ENCODE measurements at places on chromosomes 6 and 20.

DNA sequence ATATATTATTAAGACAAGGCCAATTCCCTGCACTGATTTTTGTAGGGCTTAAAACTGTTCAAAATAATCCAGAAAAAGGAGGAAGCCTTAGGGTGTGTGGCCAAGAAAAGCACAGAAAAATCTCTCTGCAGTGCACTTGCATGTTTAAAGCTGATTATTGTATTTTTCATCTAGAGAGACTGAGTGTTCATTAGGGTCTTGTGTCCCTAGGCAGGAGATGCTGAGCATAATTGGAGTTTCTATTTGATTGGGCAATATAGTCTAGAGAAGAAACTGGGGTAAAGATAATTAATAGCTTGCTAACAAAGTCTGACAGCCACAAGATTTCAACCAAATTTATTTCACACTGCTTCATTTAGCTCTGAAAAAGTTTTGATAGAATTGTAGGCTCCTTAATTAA is 2.4 kb downstream of the FLRT3 start:
- no peak for DNase-seq

DNA sequence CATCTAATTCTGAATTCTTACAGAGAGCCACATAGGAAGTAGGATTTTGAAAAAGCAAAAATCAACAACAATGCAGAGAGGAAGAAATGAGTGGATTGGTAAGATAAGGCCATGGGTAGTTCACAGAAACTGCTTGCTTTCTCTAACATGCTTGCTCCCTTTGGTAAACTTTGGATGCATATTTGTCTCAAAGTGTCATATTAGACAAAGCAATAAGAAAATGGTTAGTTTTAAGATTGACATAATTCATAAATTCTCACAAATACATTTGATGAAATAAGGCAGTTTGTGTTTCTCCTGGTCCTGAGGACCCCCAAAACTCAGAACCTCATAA is 31.7 kb downstream of the UTRN start:
- no peak for DNase-seq

- DNase-seq: no peak
Observed at GRCh38 chr20:46349742-46350056, 41.4 kb upstream of the CDH22 start.

DNA sequence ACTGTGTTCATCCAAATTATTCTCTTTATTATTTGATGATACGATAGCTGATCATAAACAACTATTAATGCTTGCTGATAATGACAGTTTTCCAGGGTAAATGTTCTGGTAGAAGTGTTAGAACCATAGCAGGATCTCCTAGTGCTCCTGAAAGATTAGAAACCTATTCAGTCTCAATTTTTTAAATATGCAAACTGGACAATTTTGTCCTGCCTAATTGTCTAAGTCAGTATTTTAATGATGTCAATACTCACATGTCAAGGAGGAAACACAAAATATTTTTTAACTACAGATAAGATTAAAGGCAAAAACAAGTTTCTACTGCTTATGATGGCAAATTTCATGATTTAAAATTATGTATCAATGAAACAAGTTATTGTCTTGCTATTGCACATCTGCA is 233.9 kb downstream of the RFPL4B start:
- no peak for DNase-seq

- no peak for DNase-seq
Observed at GRCh38 chr6:5744497-5744896, 262.2 kb downstream of the NRN1 start.

GRCh38 chr6:156988276-156989158 is 211.3 kb downstream of the ARID1B start:
- DNase-seq: no peak

GRCh38 chr6:4374216-4374615 is 238.8 kb upstream of the ECI2 start:
- DNase-seq: no peak

DNA sequence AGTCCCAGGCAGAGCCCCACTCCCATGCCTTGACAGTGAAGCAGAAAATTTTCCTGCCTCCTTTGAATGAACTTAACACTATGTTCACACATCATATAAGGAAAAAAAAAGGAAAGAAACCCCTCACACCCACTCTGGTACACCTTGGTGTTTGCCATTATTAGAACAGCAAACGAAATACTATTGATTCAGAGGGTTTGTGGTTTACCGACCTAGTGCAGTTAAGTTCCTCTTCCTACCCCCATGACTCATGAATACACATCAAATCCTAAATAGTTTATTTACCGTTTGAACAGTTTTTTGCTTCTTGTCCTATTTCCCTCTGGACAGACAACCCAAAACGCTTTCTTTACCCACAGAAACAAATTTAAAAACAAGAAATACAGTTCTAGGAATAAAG is 237.7 kb downstream of the FOXA2 start:
- DNase-seq: no peak

- DNase-seq: no peak
Observed at GRCh38 chr20:2542361-2542760, 6.0 kb downstream of the TMC2 start.

GRCh38 chr6:151385177-151385576 is 6.2 kb downstream of the ZBTB2 start:
- no peak for DNase-seq

DNA sequence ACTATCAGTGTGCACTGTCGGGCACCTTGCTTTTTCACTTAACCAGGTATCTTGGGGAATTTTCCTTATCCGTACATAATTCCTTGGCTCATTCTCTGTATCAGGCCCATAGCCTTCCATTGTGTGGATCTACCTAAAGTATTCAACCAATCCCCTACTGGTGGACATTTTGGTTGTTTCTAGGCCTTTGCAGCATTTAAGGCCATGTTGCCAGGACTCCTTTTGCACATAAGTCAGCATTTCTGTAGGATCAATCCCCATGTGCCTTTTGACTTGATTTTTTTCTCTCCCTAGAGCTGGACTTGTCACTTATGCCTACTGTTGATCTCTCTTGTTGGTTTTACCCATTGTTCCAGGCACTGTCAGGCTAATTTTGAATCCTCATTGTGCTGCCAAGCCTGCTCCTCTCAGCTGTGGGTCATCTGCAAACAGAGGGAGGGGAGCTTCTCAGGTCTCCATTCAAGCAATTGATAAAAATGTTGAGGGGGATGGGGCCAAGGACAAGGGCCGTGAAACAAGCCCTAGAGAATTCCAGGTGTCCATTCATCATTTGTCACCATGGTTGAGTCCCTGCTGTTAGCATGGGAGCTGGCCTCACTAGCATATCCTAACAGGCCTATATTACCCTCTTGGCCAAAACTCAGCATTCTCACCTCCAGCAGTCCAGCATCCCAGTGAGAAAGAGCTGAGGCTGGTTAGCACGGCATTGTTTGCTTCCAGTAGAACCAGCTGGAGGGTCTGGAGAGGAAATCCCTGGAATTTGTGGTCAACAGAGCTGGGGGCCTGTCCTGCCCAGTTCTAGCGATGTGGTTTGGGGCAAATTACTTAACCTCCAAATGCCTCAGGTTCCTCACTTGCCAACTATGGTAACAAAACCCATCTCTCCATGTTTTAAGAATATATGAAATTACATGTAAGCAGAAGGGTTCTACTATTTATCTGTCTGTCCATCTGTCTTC is 178.4 kb downstream of the MRPL14 start:
- no peak for DNase-seq

DNA sequence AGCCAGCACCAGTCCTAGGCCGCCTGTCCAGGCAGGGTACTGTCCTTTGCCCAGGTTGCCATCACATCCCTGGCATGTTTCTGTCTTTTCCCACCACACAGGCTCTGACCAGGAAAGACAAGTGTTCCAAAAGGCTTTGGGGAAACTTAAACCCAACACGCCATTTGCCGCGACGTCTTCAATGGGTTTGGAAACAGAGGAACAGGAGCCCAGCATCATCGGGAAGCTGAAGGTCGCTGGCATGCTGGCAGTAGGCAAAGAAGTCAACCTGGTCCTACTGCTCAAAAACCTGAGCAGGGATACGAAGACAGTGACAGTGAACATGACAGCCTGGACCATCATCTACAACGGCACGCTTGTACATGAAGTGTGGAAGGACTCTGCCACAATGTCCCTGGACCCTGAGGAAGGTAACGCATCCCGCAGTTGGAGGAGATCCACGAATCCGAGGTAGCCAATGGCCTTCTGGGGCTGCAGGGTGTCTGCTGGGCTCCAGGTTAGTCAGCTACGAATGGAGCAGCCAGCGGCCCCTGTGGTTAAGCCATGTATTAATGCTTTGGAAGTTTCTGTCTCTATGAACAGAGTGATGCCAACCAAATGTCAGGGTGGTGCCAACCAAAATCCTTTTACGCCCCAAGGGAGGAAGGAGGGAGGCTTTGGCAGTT is 36.2 kb downstream of the TGM3 start:
- no peak for DNase-seq

DNA sequence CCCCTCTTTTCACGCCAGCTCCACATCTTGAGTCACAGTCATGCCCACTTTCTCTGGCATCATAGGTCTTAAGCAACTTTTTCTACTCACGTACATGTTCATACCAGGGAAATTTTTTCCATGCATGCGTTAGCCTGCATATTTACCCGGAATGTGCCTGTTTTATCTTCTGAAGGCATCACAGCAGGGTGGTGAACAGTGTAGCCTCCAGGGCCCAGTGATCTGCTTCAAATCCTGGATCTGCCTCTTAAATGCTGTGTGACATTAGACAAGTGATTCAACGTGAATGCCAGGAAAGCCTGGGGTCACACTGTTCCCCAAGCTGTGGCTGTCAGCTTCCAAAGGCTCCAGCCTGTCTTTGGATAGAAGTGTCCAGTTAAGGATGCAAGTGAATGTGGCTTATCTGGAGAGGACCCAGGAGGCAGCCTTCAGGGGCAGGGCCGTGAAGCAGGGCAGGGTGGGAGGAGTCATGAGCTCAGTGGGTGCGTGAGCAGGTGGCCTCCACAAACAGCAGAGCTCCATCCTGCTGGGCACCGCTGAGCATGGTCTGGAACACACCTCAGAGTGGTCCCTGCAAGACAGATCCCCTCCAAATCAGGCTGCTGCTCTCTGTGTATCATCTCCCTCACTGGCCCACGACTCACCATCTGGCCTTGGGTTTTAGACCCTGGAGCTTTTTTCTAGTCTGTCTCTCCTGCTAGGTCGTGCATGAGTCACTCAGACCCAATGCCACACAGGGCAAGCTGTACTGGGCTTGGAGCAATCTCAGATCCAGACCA is 30.4 kb upstream of the CD93 start:
- DNase-seq: no peak

GRCh38 chr20:51379601-51380341 is 162.7 kb downstream of the NFATC2 start:
- no peak for DNase-seq

DNA sequence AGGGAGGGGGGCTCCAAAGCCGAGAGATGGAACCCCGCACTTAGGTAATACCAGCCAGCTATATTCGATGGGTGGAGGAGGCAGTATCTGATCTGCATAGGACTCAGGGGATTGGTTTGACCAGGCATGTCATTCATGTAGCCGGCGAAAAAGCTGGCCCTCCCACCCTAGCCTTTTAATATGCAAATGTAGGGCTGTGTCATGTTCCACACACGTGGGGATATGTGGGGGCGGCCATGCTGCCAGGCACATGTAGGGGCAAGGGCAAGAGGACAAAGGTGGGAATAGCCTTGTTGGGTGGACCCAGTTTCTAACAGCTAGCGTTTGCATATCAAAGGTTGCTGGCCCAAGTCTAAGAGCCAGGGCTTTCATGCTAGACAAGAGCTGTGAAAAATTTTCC is 39.1 kb upstream of the DDR1 start:
- DNase-seq: no peak

DNA sequence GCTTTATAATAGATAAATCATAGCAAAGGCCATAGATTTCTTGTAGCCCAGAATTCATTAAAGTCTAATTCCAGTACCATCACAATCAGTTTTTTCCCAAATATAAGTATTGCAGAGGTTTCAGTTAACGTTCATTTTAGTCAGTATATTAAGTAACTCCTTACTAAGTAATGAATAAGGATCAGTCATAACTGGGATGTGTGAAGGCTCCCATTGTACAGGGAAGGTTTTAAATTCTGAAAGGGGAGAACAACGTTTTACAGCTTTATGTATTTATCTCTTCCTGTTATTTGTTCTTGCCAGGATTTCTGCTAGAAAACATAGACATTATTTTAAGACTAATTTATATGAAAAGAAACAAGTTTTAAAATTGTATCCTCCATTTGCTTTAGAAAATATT is 215.5 kb upstream of the LAMP5 start:
- DNase-seq: no peak

- DNase-seq: no peak
Observed at GRCh38 chr20:49054056-49054643, 8.0 kb downstream of the CSE1L start.

GRCh38 chr20:59825944-59826759 is 107.3 kb downstream of the SYCP2 start:
- DNase-seq: no peak

- DNase-seq: no peak
Observed at GRCh38 chr6:100336876-100337275, 127.8 kb downstream of the SIM1 start.

- no peak for DNase-seq
Observed at GRCh38 chr6:56223995-56224394, 23.4 kb downstream of the COL21A1 start.

DNA sequence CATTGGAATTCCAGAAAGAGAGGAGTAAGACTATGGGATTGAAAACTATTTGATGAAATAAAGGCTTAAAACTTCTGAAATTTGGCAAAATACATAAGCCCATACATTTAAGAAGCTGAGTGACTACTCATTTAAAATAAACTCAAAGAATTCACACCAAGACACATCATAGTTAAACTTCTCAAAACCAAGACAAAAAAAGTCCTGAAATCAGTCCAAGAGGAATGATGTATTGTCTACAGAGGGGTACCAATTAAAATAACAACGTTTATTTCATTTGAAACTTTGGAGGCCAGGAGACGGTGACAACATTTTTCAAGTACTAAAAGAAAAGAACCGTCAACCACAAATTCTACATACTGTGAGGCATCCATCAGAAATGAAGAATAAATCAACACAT is 841.4 kb upstream of the MAP3K7 start:
- DNase-seq: no peak

DNA sequence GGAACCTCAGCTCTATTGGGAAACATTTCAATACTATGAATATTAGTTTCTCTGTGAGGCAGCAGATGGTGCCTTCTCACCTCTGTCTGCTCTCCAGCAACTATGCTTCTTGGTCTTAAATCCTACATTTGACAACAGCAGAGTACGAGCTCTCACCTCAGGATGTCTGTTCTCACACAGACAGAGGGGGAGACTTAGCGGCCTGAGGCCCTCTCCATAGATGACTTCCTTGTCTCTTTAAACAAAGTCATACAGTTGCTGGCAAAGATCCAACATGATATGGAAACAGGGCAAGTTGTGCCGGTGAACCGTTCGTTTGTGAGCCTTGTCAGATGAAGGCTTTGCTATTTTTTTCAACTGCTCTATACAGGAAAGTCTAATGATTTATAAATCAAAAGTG is 43.7 kb upstream of the GABRR1 start:
- no peak for DNase-seq

- DNase-seq: no peak
Observed at GRCh38 chr6:152338335-152339125, 298.6 kb downstream of the SYNE1 start.

GRCh38 chr6:43204271-43205105 is 22.5 kb downstream of the CUL9 start:
- no peak for DNase-seq

GRCh38 chr6:7991536-7991935 is 72.7 kb downstream of the BLOC1S5 start:
- DNase-seq: no peak
